ENCODE measurements at places on chromosomes 2 and 18.

DNA sequence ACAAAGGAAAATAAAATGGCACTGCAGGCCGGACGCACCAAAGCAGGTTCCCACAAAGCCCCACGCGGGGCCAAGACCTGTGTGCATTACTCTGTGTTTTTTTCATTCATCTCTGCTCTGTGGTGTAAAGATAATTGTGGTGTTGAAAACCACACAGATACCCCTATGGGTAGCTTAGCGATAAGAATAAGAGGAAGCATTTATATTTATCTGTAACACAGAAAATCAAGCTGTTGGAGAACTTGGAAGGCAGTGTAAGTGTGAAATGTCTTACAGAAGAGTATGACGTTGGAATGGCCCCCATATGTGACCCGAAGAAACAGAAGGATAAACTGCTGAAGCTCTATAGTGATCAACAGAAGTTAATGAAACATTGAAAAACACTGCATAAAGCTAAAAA lies 20.3 kb upstream of the MARCO start:
- no peak for DNase-seq

DNA sequence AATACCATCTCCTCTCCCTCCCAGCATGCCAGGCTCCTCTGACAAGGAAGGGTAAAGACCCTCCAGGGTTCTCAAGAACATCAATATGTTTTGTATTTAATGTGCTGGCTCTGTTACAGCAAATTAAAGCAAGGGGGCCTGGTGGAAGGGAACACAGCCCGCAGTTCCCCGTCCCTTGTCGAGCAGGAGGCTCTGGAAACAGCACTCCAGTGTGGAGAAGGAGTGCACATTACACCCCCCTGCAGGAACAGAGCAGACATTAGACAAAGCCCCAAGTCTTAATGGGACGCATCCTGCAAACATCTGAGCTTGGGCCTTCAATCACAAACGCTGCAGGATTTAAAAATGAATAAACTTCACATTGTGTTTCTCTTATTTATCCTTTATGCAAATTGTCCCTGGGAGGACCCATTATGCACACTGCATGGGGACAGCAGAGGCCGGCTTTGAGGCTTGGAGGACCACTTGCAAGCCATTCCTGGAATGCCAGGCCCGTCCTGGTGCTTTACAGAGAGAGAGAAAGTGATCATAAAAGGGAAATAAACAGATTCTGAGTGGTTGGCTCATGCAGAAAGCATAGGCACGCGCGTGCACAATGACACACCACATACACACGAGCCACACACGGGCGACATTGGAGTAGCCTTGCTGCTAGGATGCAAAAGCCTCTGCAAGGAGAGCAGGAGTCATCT lies 328.7 kb downstream of the SMAD2 start:
- no peak for DNase-seq

- DNase-seq = no peak
Measured at GRCh38 chr2:19748073-19748375, 153.8 kb downstream of the TTC32 start.

DNA sequence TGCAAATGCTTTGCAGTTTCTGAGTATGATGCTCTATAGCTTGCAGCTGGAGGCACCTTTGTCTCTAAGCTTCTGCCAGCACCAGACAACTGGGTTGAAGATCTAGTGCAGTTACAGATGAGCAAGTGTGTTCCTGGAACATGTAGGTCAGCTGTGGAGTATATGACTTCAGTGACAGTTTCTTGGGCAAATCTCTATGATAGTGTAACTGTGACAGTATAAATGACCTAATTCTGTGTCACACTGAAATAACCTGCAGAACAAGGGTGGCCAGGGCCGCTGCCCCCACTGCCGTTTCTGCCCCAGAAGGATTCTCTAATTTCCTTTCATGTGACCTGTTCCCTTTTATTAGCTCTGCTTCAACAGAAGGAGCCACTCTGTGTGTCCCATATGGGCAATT lies 145.3 kb upstream of the DAPL1 start:
- DNase-seq = no peak

- peak; percentile 12 for DNase-seq
Measured at GRCh38 chr2:134919341-134920210, 954 bp downstream of the CCNT2 start.

GRCh38 chr2:98091738-98092137 lies 4.8 kb downstream of the VWA3B start:
- DNase-seq = no peak

Measured in IMR-90 (cell line).